ENCODE measurements at places on chromosomes 7 and 10.

DNA sequence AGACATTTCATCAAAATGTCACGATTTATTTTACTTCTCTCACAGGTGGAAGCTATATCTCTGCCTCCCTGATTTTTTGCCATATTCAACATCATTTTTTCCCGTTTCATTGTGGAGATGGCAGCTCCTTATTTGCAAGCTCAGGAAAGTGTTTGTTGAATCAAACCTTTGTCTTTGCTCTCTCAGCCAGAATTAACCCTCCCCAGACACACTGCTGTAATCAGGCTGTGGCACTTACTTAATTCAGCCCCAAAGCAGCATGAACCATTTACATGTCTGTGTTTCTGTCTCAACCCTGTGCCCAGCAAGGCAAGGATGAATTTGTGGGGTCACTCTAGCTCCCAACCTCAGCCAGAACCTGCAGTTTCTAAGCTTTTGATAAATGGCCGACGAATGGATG is 397.2 kb downstream of the TCERG1L start:
- no peak for DNase-seq

- no peak for DNase-seq
Measured at GRCh38 chr10:61894133-61894532, 7.4 kb upstream of the ARID5B start.

- DNase-seq = no peak
Measured at GRCh38 chr7:127478024-127478355, 85.5 kb upstream of the ZNF800 start.

GRCh38 chr10:24432478-24433416 is 223.8 kb downstream of the KIAA1217 start:
- no peak for DNase-seq

DNA sequence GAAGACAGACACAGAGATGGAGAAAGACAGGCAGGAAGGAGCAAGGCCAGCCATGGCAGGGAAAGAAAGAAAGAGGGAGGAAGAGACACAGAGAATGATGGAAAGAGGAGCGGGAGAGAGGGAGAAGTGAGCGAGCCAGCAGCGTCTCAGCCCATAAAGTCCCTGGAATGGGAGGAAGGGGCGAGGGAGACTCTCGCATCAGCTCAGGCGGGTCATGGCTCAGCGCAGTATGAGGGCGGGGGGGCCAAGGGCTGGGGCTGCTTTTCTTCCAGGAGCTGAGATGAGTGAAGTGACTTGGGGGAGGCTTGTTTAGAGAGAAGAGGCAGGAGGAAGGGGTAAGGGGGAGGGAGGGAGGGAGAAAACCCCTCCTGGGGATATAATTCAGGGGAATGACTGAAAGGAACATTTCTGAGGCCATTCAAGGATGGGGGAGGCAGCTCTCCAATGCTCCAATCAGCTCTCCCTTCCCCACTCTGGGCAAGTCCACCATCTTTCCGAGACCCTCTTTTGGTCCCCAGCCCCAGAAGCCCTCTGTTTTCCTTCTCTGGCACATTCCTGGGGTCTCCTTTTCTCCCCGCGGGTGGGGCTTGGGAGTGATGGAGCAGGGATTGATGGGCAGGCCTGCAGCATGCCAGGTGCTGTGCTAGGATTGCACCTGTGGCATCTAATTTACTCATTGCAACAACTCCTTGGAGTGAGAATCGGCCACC is 87.9 kb downstream of the HIF1AN start:
- DNase-seq = no peak

GRCh38 chr10:77424257-77424656 is 213.4 kb downstream of the KCNMA1 start:
- no peak for DNase-seq
